Fibroblast of upper back skin (primary cell): ENCODE measurements at places on chromosomes 6 and 20.

DNA sequence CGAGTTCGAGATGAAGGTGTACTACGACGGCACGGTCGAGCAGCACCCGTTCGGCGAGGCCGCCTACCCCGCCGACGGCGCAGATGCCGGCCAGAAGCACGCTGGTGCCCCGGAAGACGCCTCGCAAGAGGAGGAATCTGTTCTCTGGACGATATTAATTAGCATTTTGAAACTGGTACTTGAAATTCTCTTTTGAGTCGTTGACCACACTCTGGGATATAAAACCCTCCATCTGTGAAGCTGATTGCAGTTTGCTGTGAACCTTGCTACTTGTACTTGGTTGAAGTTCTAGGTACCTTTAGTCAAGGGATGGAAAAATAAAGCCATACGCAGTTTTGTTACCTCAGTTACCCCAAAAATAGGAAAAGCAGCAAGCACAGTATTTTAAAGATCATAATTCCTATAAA lies 917 bp downstream of the C6orf120 start:
- no peak for DNase-seq

- DNase-seq, result no peak
These were observed 42.7 kb downstream of the LRP11 start for GRCh38 chr6:149821492-149821891.

DNA sequence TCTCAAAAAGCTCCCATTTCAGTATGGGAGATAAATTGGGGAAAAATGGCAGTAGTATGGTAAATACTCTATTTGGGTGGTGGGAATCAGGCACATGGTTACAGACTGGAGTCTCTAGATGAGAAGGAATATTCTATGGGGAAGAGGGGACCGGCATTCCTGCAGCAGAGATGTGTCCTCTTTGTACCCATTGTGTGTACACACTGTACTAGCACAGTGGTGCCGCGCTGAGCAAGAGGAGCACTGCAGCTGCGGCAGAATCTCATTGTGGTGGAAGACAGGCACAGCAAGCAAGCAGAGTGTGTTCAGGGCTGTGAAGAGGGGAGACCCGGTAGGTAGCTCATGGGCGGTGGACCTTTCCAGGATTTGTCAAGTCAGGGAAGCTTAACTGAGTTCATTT lies 13.0 kb downstream of the AFDN start:
- DNase-seq, result no peak

- no peak for DNase-seq
These were observed 19.2 kb downstream of the ZBTB2 start for GRCh38 chr6:151372164-151372563.

DNA sequence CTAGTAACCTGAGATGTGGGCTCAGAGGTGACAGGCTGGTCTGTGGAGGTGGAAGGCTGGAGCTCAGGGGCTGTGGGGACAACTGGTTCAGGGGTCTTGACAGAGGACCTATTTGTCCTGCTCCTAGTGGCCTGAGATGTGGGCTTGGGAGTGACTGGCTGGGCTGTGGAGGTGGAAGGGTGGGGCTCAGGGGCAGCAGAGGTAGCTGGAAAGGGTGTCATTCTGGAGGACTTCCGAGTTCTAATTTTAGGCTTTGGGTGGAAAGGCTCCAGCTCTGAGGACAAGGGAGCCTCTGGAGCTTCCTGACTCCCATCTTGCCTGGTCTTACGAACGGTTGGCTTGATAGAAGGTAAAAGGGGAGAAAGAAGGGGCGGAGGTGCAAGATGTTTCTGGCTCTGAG lies 11.5 kb downstream of the MDC1 start:
- DNase-seq, result no peak

- no peak for DNase-seq
These were observed 84.7 kb upstream of the ELOVL5 start for GRCh38 chr6:53433261-53433950.

DNA sequence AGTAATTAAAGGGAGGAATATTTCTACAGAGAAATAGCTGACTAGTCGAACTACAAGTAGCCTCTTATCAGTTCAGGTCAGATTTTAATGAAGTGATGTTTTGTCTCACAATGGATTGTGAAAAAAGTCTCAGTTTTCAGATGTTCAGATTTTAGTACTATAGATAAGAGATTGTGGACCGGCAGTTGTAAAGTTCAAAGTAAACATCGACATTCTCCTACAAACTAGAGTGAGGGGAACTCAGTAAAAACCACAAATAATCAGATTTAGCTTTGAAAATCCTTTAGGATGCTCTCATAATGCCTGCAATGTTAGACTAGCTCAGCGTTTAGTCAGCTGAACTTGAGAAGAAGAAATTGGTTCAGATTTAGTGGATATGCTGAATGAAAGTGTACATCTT lies 39.9 kb downstream of the RCAN2 start:
- no peak for DNase-seq

GRCh38 chr6:160798625-160799024 lies 96.6 kb downstream of the PLG start:
- no peak for DNase-seq

DNA sequence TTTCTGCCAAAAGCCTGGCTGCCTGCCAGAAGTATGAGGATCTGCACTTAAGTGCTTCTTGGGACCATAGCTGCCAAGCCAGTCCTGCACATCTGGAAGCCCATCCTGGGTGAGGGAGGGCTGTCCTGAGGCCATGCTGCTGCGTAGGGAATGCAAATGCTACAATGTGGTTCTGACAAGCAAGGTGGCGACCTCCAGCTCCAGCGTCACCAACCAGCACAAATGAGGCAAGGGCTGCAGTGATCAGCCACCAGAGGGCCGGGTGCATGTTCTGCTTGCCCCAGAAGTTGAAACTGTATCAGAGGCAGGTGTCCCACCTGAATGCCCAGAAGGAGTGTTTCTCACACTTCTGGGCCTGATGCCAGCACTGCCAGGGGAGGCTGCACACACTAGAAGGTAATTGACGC lies 99.1 kb upstream of the KCNQ5 start:
- no peak for DNase-seq

GRCh38 chr6:52552278-52552643 lies 24.6 kb downstream of the TRAM2 start:
- no peak for DNase-seq

DNA sequence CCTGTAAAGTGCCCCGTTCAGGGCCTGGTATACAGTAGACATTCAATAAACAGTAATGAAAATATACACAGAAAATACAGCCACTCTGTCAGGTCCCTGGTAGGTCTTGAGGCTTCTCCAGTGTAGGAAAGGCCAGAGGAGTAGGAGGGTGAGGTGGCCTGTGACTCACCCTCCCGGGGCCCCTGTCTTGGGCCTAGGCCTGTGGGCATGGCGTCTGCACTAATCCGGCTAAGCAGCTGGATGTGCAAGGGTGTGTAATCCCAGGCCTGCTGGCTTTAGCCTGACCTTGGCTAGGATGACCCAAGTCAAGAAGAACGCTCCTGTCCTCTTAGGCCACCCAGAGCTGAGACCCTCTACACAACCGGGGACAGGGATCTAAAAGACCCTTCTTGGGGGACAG lies 84.9 kb downstream of the KCNB1 start:
- DNase-seq, result peak; percentile 17

- peak; percentile 32 for DNase-seq
These were observed 590.9 kb upstream of the NRSN1 start for GRCh38 chr6:23535101-23535500.

DNA sequence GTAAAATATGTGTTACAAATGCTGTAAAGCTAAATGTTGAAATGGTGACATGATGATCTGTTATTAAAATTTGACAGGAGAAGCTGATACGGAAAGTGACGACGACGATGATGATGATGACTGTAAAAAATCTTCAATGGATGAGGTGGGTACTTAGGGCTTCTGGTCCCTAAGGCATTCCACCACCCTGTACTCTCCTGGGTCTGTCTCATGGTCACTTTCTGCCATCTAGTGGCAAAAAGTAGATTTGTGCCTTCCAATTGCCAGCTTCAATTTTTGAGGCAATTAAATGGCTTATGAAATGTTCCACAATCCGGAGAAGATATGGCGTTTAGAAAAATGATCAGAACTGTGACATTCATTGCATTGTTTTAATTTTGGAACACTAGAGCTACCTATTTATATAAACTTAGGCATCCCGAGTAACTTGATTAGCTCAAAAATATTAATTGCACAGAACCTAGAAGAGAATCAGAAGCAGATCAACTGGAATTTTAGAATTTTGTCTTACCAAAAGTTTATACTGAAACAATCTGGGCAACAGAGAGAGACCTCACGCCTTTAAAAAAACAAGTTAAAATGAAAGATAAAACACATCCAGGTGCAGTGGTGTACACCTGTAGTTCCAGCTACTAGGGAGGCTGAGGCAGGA lies 346.5 kb upstream of the PLCB4 start:
- DNase-seq, result peak; percentile 70

DNA sequence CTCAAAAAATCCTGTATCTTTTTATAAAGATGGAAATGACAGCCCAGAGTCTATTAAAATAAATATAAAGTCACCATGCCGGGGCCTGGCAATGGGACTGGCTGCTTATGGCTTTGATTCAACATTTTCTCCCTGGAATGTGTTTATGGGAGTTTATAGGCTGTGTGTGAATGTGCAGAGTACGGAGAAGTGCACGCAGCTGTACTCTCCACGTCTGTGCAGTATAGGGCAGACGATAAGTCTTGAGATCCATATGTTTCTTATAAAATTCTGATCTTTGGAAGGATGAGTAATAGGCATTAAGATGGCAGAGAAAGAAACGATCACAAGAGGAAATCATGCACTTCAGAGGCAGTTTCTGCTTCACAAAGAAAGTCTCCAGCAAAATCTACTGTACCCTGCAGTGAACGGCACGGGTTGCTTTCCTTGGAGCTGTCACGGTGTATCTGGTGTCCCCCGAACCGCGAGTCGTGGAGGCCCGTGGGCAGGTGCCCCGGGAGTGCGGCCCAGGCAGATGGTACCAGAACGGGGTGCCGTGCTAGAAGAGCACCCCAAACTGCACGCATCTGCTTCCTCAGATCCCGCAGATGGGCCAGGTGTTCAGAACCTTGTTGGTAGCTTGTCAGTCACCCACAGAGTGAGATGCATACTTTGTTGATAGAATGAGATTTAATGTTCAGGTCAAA lies 382.5 kb downstream of the TAF4 start:
- peak; percentile 88 for DNase-seq

- no peak for DNase-seq
These were observed 757.0 kb downstream of the PTPRT start for GRCh38 chr20:42432496-42433334.

DNA sequence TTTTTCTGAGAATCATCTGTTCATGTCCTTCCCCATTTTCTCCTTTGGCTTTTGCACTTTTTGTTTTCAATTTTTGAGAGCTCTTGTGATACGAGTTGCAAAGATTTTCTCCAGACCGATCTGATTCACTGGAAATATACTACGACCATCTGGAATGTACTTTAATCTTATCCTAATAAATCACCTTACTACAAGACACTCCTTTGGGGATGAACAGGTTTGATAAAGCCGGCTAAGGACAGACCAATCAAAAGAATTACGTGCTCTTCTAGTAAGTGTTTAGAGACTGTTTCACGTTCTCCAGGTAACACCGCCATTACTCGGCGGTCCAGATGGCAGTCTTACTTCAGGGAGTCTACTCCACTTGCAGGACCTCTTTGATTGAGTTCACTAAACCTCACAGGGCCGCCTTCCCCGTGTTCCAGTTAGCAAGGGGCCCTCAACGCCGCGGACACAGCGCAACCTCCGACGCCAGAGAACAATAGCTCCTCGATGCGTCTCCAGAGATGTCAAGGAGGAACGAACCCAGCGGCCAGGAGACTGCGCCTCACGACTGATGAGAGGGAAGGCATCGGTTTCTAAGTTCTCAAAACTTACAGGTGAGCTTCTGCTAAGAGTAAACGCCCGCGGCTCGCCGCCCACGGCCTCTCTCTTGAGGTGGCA lies 920 bp upstream of the WTAP start:
- DNase-seq, result no peak

GRCh38 chr6:119858901-119859300 lies 509.3 kb upstream of the MAN1A1 start:
- peak; percentile 25 for DNase-seq

DNA sequence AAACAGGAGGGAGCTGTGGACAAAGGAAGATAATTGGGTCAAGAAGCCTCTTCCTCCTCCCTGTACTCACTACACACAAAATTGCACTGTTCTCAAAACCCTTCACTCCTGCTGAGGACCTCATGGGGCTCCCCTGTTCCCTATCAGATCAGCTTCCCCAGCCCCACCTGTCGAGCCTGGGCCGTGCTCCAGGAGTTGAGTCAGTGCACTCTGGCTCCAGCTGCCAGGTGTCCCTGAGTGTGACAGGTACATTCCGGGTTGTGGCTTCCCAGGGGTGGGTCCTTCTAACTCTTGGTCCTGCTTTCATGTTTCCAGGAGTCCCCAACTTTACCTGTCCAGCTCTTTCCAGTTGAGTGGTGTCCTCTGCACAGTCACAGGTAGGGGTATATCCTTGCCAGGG lies 8.4 kb downstream of the RAB5IF start:
- no peak for DNase-seq

- no peak for DNase-seq
These were observed 364.4 kb downstream of the CD109 start for GRCh38 chr6:74060354-74060753.

DNA sequence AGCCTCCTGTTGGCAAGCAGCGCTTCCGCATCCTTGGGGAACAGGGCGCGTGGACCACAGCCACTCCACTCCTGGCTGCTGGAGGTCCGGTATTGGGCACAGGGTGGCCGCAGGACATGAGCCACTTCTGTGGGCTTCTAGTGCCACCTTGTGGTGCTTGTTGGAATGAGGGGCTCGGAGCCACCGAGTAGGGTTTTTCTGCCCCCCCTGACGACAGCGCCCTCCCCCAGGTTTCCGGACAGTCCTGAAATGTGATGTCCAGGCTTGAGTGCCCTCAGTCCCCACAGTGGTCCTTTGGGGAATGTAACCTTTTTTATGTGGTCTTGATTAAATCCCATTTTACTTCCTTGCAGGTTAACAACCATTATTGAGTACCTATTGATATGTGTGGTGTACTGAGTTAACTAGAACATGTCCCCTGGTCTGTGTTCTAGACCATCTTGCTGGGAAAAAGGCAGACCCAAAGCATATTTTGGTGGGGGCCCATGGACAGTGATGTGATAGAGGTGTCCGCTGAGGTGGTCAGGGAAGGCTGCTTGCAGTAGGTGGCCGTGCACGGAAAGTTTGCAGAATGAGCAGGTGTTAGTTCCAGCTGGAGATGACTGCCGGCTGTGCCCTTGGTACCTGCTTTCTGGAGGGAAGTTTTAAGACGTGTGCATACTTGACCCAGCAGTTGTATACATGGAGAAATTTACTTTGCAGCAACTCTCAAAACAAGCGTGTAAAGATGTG lies 70.0 kb downstream of the PTPN1 start:
- peak; percentile 46 for DNase-seq

- no peak for DNase-seq
These were observed 36.1 kb upstream of the PTCHD4 start for GRCh38 chr6:48147051-48147450.

- no peak for DNase-seq
These were observed 247.8 kb upstream of the TCF21 start for GRCh38 chr6:133641104-133641503.

- DNase-seq, result no peak
These were observed 83.4 kb downstream of the TSHZ2 start for GRCh38 chr20:53055367-53056067.

GRCh38 chr20:51469578-51470498 lies 72.7 kb downstream of the NFATC2 start:
- no peak for DNase-seq

GRCh38 chr20:4067600-4068261 lies 52.4 kb upstream of the RNF24 start:
- DNase-seq, result peak; percentile 76
